ENCODE measurements at places on chromosomes 3 and 15.

DNA sequence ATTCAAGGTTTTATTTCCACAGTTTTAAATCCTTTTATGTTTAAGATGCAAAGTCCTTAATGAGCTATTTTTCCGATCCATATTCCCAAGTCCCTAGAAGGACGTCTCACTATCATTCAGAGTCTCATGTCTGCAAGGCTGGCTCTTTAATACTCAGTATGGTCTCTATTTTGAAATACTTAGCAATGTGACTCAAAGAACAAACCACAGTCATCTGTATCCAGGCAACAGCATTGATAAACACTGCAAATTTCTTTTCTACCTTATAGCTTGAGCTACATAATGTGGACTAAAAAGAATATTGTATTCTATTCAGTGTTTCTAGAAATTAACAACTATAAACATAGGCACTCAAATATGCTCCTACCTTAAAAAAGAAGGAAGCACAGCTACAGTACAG lies 588.3 kb upstream of the NAALADL2 start:
- DNase-seq, result no peak

DNA sequence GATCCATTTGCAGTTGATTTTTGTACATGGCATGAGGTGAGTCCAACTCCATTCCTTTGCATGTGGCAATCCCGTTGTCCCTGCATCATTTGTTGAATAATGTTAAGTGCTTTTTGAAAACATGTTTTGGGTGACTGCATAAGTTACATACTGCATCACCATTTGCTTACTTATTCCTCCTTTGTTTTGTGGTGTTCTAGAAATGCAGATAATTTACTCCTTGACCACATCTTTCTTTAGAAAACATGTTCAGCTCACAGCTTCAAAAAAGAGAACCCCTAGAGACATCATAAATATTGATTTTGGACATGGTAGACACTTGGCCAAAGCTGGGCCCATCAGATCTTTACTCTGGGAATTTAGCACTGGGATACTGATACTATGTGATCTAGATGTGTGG lies 135.3 kb upstream of the DAZL start:
- DNase-seq, result no peak

DNA sequence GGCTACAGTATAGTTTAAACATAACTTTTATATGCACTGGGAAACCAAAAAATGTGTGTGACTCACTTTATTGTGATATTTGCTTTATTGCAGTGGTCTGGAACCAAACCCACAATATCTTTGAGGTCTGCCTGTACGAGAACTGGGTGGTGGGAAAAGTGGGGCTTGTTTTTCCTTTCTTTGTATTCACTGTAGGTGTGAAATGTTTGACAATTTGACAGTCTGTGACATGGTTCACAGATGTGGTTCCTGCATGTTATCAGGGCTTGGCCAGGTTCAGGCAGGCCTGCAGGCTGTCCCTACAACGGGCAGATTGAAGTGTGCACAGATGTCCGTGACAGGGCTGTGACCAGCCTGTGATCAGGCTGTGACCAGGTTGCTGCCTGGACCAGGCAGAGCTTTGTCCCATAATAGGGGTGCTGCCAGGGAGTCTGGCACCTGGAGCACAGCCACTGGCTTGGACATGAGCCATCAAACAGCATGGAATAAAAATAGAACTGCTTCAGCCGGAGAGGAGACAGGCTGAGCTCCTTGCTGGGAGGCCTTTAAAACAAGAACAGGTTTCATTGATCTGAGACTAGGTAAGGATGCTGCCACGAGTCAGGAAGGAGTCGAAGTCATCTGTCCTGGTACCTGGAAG lies 61.0 kb downstream of the KLF13 start:
- DNase-seq, result peak; percentile 45

GRCh38 chr3:196179380-196180308 lies 31.6 kb downstream of the ZDHHC19 start:
- peak; percentile 93 for DNase-seq

DNA sequence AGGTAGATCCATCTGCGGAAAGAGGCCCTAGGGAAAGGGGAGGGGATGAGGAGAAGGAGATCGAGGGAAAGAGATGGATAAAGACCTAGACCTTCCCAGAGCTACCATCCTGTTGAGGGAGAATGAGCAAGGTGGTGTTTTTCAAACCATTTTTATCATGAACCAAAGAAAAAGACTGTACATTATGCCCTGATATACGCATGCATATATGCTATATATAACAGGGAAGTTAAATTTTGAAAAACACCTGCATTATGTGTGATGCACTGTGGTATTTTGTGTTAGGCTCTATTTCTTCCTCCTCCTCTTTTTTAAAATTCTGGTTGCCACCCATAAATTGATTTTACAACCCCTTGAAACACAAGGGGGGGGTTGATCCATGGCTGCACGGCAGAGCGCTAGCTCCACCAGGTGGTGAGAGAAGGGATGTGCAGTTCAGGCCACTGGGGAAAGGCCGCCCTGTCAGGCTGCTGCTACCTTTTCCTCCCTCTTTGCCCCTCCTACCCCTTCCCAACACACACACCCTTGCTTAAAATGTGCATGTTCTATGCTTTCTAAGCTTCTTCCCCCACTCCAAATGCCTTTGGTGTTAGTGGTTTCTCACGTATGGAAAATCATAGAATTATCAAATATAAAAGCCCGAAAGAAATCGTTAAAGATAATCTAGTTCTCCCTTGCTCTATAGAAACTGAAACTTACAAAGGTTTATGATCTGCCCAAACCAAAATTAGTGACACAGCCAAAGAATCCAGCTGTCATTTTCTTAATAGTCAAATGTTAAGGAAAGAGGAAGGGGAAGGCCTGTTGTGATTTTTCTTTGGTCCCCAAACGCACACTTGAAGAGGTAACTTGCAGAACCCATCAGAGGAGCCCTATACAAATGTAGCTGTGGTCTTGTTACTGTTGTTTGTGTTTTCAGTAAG lies 262.0 kb upstream of the UMPS start:
- peak; percentile 70 for DNase-seq

- no peak for DNase-seq
These were observed 232.7 kb upstream of the ATP10A start for GRCh38 chr15:26095710-26096330.
